Fibroblast of skin of back (primary cell): ENCODE measurements at places on chromosomes 2 and 18.

DNA sequence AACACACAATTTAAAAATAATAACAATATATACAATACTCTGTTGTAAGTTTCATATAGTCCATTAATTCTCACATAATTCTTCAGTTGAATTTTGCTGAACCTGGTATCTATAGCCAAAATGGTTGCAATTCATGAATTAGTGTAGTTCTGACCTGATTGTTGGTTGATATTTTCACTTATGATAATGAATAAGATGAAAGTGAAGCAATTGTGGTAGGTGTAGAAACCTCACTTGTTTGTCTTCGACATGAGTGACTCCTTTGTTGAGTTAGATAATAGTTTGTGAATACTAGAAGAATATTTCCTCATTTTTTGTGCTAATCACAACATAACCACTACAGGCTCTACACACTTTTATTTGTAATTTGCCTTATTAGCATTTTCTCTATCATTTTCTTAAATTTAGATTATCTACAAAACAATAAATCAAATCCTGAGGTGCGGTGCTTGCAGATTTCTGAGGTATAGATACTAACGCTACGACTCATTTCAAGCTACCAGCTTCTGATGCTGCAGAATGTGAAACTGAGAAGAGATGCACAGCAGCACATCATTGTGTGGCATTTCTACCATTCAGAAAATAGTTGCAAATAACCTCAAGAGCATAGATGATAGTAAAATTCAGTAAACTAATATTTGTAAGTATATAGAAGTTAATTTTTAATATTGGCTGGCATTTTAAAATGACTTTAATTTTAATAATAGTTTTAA lies 117.9 kb downstream of the KCNH7 start:
- no peak for DNase-seq

GRCh38 chr2:145284551-145284950 lies 764.6 kb upstream of the ZEB2 start:
- no peak for DNase-seq

DNA sequence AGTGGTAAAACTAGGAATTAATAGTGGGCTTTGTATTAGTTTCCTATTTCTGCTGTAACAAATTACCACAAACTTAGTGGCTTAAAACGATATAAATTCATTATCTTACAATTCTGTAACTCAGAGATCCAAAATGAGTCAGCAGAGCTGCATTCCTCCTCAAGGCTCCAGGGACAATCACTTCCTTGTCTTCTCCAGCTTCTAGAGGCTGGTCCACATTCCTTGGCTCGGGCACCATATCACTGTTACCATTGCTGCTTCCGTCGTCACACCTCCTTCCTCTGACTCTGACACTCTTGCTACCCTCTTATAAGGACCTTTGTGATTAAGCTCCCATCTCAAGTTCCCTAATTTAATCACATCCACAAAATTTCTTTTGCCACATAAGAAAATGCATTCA lies 567.8 kb upstream of the KLHL29 start:
- peak; percentile 37 for DNase-seq

DNA sequence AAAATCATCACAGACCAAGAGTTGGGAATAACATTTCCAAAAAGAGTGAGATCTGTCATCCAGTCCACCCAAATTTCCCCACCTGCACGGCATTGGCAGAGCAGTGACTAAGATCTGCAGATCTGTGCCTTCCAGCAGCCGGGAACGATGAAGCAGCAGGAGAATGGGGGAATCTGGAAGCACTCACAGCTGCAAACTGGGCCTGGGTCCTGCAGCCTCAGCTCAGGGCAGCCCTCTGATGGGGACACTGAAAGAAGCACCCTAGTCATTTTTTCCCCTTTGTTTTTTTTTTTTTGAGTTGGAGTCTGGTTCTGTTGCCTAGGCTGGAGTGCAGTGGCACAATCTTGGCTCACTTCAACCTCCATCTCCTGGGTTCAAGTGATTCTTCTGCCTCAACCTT lies 4.4 kb upstream of the SAG start:
- DNase-seq = no peak

- peak; percentile 47 for DNase-seq
These were observed 186.8 kb upstream of the PGAP1 start for GRCh38 chr2:197113275-197113711.

DNA sequence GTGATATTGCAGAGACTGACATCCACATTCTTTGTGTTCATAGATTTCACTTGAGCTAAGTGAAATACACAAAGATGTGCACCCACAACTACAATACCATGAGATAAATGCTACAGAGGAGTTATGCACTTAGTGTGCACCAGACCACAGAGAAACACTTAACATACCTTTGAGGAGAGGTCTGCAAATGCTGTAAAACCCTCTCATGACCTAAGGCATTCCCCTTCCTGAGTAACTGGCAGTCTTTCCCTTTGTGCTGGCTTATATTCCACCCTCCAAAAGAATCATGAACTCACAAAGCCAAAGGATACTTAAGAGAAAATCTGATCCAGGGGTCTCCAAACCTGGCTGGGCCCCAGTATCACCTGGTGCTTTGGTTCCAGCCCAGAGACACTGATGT lies 16.2 kb downstream of the NXPH2 start:
- no peak for DNase-seq

DNA sequence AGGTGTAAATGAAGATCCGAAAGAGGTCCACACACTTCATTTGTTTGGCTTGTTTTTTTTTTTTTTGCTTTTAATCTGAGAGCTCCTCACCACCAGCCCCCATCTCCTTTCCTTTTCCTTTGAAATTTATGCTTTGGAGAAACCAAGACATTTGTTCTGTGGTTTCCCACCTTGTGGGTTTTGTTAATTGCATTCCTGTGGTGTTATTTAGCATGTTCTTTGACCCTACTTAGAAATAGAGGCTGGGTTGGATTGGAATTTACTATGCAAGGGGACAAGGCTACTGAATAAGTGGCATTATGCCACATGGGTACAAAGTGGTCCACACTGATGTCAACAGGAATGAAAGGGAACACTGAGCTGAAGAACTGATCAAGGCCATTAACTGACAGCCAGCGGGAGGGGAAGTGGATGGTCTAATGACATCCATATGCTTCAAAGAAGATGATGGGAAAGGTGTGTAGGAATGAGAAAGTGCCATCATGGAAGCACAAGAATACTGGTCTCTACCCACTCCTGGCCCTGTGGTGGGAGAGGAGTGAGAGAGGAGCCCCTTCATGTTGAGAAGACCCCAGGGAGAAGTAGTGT lies 8.9 kb downstream of the CCL20 start:
- DNase-seq = no peak

DNA sequence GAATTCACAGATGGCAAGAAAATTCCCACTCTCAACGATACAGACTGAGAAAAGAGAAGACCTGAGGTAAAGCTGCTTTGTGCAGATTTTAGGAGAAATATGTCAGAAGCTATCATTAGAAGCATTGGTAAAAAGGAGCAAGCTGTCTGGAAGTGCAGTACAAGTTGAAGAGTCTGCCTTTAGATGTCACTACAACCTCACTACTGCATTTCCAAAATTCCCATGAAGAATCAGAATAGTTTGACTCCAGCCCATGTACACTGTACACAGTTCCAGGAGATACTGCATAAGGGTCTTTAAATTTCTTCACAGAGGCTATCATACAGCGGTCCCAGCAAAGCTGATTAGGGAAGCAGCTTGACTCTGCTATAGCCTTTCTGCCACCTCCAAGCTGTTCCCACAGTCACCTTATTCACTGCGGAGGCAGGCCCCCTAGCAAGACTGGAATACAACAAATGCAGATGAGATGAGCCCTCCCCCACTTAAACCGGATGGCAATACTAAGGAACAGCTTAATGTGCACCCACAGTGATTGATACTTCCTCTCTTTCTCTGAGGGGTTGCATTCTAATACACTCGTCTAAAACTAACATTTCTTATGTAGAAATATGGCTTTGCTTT lies 527.4 kb downstream of the TMEM182 start:
- no peak for DNase-seq

DNA sequence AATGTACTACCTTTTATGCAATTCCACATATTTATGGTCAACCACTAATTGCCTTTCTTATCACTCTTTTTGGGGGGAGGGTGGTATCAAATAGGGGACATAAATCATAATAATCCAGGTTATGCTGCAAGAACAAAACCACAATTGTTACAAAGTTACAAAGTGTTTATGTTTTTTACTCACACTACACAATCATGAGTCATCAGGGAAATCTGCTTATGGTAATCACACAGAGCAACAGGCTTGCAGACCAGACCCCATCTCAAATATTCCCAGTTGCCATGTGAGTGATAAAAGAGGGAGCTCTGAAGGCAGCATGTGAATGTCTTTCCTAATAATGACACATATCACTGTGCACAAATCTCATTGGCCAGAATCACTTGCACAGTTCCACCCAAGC lies 304.7 kb upstream of the TMEFF2 start:
- DNase-seq = no peak

- DNase-seq = no peak
These were observed 249.4 kb downstream of the ANKRD30B start for GRCh38 chr18:14997357-14997756.

GRCh38 chr2:75602724-75603342 lies 42.1 kb upstream of the EVA1A start:
- DNase-seq = peak; percentile 88

- DNase-seq = no peak
These were observed 12.1 kb upstream of the TRAF3IP1 start for GRCh38 chr2:238308177-238308576.

GRCh38 chr2:109690822-109691541 lies 76.8 kb downstream of the SOWAHC start:
- DNase-seq = no peak

DNA sequence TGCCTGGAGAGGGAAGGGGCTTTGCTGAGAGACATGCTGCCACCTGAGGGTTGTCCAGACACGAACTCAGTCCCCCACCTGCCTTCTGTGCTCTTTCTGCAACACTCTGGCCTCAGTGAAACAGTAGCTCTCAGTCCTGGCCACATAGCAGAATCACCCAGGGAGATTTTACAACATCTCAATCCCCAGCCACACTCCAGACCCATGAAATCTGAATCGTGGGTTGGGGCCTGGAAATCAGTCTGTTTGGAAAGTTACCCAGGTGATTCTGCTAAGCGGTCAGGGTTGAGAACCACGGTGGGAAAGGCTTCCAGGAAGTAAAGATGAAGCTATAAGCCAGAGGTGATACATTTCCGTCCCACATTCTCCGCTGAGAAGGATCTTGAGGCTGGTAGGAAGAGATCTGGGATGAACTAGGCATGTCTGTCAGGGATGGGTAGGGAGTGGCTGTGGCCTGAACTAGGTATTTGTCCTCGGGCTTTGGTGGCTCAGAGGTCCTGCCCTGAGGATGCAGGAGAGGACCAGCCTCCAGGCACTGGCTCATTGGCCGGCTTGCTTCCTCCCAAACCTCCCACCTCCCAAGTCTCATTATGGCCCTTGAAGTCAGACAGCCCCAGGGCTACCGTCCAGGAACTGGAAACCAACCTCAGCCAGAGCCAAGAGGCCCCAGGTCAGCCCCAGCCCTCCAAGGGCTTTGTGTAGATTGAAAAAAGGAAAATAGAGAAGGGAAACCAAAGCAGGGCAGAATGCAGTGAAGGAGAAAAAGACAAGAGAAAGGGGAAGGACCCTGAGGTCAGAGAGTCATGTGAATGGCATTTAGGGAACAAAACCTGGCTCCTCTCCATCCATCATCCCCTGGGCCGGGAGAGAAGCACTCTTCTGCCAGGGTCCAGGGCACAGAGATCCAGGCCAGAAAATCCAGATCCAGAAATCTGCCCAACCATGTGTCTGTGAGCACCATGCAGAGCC lies 119.6 kb downstream of the ZFP36L2 start:
- peak; percentile 48 for DNase-seq

DNA sequence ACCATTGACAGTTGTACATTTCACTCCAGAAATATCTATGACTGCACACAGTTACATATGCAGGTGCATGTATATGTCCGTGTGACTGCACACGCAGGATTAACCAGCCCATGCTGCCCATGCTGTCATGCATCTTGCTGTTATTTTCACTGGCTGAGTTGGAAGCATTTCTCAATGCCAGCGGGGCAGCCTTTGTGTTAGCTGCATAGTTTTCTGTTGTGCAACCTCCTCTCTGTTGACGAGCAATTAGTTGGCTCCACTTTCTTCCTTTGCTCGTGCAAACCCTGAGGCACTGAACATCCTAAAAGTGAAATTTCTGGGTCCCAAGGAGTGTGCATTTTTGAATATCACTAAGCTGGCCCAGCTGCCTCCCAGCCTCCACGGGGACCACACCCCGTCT lies 133.4 kb upstream of the GLI2 start:
- no peak for DNase-seq

GRCh38 chr18:49161627-49162026 lies 210.9 kb upstream of the SMAD7 start:
- peak; percentile 60 for DNase-seq

DNA sequence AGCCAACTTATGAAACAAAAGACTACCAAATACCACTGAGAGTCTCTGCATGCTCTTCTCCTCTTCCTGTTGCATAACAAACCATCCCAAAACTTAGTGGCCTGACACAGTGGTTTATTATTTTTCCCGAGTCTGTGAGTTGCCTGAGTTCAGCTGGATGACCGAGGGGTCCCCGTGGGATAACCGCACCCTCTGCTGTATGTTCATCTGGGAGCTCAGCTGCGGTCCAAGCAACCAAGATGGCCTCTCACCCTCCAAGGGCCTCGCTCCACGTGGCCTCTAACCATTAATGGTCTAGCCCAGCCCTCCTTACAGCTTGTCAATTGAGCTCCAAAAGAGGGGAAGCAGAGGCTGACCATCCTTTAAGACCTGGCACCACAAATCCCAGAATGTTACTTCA lies 17.1 kb downstream of the ITM2C start:
- DNase-seq = no peak

- DNase-seq = no peak
These were observed 258.7 kb upstream of the HS6ST1 start for GRCh38 chr2:128577141-128577930.

DNA sequence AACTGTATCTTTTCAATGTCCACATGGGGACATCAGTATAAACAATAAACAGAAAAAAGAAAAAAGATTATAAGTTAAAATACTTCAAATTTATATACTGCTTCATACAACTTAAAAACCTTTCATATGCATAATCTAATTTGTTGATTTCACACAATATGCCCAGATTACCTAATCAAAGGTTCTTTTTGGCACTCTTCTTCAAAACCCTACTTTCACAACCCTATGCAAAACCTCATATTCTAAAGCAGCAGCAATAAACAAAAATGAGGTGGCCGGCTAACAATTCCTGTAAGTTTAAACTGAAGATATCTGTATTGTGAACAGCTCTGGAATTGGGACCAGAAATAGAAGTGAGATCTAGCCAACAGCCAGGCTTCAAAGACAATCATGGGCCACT lies 28.6 kb downstream of the STK17B start:
- DNase-seq = no peak

- no peak for DNase-seq
These were observed 290.8 kb downstream of the PRKCE start for GRCh38 chr2:45942237-45942738.

- DNase-seq = no peak
These were observed 190.6 kb downstream of the RAD51AP2 start for GRCh38 chr2:17327649-17328048.

GRCh38 chr2:237355701-237356100 lies 58.3 kb downstream of the COL6A3 start:
- DNase-seq = no peak

GRCh38 chr2:12453731-12454130 lies 263.0 kb upstream of the TRIB2 start:
- DNase-seq = no peak

GRCh38 chr2:58215429-58215828 lies 25.7 kb downstream of the FANCL start:
- no peak for DNase-seq
